ENCODE measurements at places on chromosomes 11 and 22.
A peak's percentile ranks its signal among the peaks of the same experiment; 100 is the strongest.

GRCh38 chr11:8251616-8252295 is 11.9 kb downstream of the LMO1 start:
- no peak for DNase-seq

GRCh38 chr11:131375915-131376314 is 5.5 kb downstream of the NTM start:
- DNase-seq, result no peak

GRCh38 chr11:13031349-13031748 is 22.2 kb downstream of the RASSF10 start:
- no peak for DNase-seq

- no peak for DNase-seq
Measured at GRCh38 chr11:118275176-118275575, 11.1 kb upstream of the MPZL2 start.

GRCh38 chr11:96067160-96067559 is 143.3 kb upstream of the MTMR2 start:
- no peak for DNase-seq

- DNase-seq, result no peak
Measured at GRCh38 chr11:20159466-20160381, 551 bp downstream of the DBX1 start.

- no peak for DNase-seq
Measured at GRCh38 chr11:2390725-2391151, 9.8 kb upstream of the TSSC4 start.

GRCh38 chr22:31177420-31178162 is 17.6 kb downstream of the RNF185 start:
- no peak for DNase-seq

DNA sequence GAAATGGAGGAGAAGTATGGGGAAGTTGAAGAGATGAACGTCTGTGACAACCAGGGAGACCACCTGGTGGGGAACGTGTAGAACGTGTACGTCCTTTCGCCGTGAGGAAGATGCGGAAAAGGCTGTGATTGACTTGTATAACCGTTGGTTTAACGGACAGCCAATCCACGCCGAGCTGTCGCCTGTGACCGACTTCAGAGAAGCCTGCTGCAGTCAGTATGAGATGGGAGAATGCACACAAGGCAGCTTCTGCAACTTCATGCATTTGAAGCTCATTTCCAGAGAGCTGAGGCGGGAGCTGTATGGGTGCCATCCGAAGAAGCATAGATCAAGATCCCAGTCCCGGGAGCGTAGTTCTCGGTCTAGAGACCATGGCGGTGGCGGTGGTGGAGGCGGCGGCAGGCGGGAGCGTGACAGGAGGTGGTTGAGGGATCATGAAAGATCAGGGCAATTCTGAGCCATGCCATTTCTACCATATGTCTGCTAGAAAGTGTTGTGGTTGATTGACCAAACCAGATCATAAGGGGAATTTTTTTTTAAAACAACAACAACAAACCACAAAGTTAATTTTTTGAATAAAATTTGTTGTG is 36.8 kb upstream of the PHOX2A start:
- DNase-seq, result no peak

- no peak for DNase-seq
Measured at GRCh38 chr11:60100516-60100915, 12.1 kb downstream of the MS4A2 start.

- DNase-seq, result no peak
Measured at GRCh38 chr11:118921929-118922744, 3.6 kb downstream of the BCL9L start.

GRCh38 chr11:43868852-43869567 is 11.6 kb upstream of the ALKBH3 start:
- peak; percentile 37 for DNase-seq

DNA sequence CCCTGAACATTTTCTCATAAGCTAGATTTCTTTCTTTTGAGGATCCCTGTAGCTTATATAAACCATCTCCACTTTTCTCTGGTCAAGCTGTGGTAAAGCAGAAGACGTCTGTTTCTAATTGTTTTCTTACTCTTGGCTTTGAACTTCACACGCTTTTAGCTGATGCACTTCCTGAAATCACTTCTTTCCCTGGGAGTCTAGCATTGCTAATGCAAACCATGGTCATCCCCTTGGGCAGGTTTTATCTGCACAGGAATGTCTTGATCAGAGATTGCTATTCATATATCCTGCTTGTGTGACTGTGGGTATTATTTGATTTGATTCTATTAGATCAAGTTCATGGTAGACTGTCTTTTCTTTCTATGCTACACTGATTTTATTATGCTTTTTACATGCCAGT is 199.2 kb upstream of the POU2AF2 start:
- no peak for DNase-seq

DNA sequence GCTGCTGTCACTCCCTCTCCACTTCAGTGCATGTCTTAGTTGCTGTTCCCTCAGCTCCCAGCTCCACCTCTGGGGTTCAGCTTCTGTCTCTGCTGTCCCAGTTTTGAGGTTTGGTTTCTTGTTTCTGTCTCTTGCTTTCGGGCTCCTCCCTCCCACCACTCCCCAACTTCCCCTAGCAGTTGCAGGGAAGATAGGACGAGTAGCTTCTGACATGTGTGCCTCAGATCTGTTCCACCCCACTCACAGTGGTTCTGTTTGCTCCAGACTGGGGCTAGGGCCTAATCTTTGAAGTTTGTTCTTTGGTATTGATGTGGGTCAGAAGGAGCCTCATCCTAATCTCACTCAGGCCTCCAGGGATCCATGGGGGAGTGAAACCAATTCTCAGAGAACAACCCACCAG is 2.6 kb upstream of the RRM1 start:
- DNase-seq, result no peak

- DNase-seq, result no peak
Measured at GRCh38 chr11:61918251-61918937, 1.0 kb upstream of the RAB3IL1 start.

DNA sequence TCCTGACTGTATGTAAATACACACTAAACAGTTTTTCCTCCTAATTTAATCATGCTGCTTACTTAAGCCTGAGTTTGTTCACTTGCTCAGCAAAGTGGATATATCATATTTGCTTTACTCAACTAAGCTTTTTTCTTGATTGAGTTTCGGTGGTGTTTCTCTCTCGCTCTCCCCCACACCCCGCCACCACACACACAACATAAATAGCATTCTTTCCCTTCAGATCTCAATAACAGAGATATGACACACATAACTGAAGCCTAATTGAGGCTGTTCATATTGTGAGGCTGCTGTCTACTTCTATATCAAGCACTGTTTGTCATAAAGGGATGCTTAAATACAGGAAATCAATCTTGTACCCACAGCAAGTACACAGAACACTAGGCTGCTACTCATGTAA is 364.9 kb downstream of the FAT3 start:
- no peak for DNase-seq

DNA sequence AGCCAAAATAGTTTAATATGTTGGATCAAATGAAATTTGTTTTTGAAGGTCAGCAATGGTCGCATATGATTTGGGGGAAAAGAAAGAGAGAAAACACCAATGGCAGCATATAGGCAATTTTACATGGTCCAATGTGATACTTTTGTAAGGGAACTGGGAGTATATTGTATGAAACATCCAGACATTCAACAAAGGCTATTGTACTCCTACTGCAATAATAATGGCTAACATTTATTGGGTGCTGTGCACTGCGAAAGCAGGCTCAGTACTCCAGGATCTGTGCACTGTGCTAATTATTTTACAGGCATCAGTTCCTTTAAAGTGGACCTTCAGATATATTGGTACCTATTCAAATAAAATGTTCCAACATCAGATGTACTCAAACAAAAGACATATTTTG is 5.9 kb upstream of the OR10V1 start:
- DNase-seq, result no peak
